ENCODE measurements at places on chromosomes 4 and X.

GRCh38 chrX:140229191-140229590, 263.9 kb upstream of the CXorf66 start:
- no peak for DNase-seq

DNA sequence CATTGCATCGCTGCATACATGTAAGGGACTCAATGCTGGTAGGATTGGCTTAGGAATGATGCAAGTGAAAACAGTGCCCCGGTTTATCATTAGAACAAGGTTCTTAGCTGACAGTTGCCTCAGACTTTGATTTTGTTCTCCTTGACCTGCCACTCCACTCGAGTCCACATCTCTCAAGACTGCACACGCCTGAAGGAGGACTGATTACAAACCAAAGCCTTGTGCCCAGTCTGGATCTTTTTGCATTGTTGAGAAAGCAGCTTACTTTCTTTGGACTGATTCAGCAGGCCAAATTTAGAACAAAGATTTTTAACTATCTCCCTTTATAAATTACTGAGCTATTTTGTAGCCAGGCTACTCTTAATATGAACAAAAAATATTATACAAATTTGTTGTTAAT, 125.6 kb downstream of the PTTG2 start:
- DNase-seq, result no peak

DNA sequence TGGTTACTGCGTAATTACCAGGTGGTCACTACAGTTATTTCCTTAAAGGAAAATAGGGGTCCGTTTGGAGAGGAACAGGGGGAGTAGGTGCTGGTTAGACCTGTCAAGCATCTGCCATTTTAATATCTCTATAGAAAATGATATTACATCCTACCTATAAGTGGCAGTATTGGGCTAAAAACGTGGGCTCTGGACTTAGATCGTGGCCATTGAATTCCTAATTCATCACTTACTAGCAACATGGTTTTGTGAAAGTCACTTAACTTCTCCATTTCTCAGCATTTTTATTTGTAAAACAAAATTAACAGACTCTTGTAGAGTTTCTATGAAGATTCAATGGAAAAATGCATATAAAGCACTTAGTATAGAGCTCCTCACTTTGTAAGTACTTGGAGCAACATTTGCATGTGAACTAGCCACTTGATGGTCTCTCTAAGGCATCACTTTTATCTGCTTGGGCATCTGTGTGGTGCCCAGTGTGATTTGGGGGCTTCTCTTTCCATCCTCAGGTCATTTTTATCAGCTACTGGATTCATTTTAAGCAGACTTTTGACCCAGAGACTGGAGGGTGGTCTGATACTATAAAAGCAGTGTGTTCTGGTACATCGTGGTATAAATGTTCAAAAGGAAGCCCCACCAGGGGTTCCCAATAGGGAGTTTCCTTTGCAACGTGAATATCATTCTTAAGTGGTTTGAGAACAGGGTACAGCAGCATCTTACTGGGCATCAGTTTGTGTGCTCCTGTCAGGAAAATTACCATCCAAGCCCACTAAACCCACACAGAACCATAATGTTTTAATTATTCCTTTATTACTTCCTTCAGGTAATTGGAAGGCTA, 42.7 kb upstream of the RASSF6 start:
- DNase-seq, result no peak

- no peak for DNase-seq
Observed at GRCh38 chr4:139511320-139511719, 44.7 kb downstream of the SETD7 start.

GRCh38 chr4:7857238-7857701, 82.4 kb downstream of the AFAP1 start:
- no peak for DNase-seq
